ENCODE measurements at places on chromosomes 5 and 9.

GRCh38 chr9:91864380-91864779 is 85.6 kb downstream of the ROR2 start:
- no peak for DNase-seq

DNA sequence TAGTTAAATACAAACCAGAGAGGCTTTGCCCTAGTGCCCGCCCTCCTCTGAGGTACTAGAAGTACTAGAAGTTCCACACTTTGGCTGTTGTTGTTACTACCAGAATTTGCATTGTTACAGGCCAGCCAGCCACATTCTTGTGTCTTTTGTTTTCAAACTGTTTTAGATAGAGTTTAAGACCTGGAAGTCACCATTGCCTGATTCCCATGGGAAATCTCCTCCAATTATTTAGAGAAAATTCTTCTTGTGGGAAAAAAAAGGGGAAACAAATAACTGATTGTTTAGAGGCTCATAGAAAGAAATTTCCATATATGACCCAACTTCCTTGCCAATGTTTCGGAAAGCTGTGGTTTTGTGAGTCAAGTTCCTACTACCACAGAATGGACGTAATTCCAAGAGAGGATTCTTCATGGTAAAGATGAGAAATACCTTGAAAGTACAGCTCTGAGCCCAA is 252.2 kb downstream of the GOLPH3 start:
- no peak for DNase-seq

GRCh38 chr9:137865581-137866145 is 11.9 kb upstream of the CACNA1B start:
- DNase-seq, result no peak

DNA sequence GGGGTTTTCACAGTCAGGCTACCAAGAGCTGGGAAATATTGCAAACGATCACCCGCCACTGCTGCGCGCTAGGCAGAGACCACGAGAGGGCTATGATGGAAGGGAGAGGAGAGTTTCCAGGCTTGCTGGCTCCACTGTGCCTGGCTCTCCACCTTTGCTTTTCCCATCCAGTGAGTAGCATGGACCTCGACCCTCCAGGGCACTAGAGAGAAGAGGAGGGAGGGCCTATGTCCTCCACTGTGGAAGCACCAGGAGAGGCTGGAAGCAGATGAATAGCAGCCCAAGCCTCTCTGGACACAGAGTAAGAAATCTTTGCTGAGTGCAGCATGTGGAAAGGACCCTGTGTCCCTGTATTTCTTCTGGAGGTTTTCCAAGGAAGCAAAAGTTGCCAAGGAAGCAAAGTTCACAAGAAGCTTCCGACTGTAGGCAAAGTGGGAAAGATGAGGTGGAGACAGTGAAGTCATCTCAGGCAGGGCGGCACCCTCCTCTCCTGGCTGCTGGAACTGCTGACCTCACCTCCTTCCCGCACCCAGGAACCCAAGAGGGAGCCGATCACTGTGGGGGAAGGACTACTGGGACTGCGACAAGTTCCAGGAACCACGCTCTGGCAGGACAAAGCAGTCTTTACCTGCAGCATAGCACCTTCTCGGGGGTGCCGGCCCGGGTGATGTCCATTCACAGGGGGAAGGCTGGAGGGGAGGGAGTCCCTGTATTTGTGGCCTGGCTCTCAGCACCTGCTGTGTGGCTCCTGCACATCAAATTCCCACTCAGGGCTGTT is 79.6 kb downstream of the CSNK1A1 start:
- DNase-seq, result no peak

- DNase-seq, result no peak
These were observed 98.2 kb upstream of the RIOK2 start for GRCh38 chr5:97281257-97281656.

Measured in heart right ventricle (tissue), 16 donors.